ENCODE measurements at places on chromosomes 5 and 9.

- DNase-seq, result no peak
Observed at GRCh38 chr9:127143920-127144465, 21.6 kb upstream of the ANGPTL2 start.

- DNase-seq, result no peak
Observed at GRCh38 chr9:133973111-133973790, 18.9 kb downstream of the VAV2 start.

GRCh38 chr9:136142859-136143214, 24.2 kb upstream of the TMEM250 start:
- DNase-seq, result no peak

- no peak for DNase-seq
Observed at GRCh38 chr9:137057545-137057944, 3.7 kb upstream of the ENTPD2 start.

DNA sequence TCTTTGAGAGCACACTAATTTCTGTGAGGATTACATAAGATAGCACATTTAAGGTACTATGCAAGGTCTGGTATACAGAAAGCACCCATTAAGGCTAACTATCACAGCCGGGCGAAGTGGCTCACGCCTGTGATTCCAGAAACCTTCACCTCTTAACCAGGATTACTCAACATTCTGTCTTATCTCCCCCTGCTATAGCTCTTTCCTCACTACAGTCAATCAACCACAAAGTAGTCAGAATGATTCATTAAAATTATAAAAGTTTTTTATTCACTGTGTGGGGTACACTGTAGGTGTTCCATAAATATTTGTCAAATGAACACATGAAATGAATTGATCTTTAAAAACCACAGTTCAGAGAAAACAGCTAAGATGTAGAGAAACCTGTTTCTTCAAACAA, 48.7 kb downstream of the CHD1 start:
- DNase-seq, result no peak

GRCh38 chr5:76526950-76527583, 96.1 kb downstream of the F2RL2 start:
- no peak for DNase-seq

DNA sequence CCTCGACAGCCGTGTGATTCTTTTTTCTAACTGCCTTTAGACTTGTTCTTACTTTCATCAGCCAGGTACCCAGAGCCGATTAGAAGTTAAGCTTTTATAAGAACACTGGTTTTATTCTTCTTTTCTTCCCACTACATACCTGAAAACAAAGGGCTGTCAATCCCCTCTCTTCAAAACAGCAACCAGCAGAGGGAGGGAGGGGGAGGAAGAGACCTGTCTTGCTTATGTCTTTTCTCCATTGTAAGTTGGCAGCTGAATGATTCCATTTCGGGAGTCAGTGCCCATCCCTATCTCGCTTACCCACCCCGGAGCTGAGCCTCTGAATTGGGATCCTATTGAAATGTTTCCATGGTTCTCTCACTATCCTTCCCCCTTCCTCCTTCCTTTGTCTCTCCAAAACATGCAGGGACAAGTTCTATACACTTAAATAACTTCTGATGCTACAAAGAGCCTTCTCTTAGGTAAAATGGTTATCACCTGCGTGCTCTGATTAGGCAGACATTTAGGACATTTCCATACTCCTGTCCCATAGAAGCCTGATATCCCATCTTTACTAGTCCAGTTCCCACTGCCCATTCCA, 83.9 kb upstream of the WWC1 start:
- no peak for DNase-seq

GRCh38 chr9:128393145-128393775, 22.1 kb downstream of the URM1 start:
- DNase-seq, result no peak

- no peak for DNase-seq
Observed at GRCh38 chr5:916441-917293, 24.0 kb downstream of the TRIP13 start.

- no peak for DNase-seq
Observed at GRCh38 chr5:139494256-139494655, 11.7 kb upstream of the STING1 start.

DNA sequence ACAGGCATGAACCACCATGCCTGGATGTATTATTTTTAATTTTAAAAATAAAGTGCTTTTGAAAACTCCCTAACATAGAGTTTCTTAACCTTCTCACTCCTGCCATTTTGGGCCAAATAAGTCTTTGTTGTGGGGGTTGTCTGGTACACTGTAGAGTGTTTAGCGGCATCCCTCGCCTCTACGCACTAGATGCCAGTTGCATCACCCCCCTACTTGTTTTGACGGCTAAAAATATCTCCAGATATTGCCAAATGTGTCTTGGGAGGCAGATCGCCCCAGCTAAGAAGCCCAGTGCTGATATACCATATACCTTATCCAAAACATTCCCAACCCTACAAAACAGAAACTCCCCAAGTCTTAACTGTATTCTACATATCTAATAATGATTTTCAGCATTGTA, 54.6 kb downstream of the SCAI start:
- DNase-seq, result no peak

GRCh38 chr5:143062379-143062778, 292.2 kb downstream of the ARHGAP26 start:
- no peak for DNase-seq

- DNase-seq, result no peak
Observed at GRCh38 chr5:136106351-136107031, 26.2 kb upstream of the SMAD5 start.

DNA sequence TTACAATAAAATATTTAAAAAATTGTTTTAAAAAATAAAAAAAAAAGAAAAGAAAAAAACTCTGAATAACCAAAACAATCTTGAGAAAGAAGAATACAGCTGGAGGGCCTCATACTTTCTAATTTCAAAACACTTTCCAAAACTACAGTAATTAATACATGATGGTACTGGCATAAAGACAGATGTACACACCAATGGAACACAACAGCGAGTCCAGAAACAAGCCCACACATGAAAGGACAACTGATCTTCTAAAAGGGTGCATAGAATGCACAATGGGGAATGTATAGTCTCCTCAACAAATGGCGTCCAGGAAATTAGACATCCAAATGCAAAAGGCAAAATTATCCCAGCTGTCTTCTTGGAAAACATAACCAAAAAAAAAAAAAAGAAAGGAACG, 99.6 kb downstream of the LURAP1L start:
- no peak for DNase-seq
